ENCODE measurements at places on chromosomes 11 and 22. TPM values are rescaled to one million over a fixed set of nuclear protein-coding genes. Genes with fewer than 3 reads are reported as not detected.

Gene WNT7B
- total RNA-seq = not detected

Gene OR4D11
- total RNA-seq = not detected

Gene OR4C16
- not detected for total RNA-seq

Gene CCDC86
- 69.5 TPM for total RNA-seq

Gene GPR137
- 36.5 TPM for total RNA-seq

Gene IL17REL
- total RNA-seq = not detected
